Upper lobe of left lung (tissue), 6 donors: ENCODE measurements at places on chromosomes 4 and X. TPM values are rescaled to one million over a fixed set of nuclear protein-coding genes. Genes with fewer than 3 reads are reported as not detected.

DNA sequence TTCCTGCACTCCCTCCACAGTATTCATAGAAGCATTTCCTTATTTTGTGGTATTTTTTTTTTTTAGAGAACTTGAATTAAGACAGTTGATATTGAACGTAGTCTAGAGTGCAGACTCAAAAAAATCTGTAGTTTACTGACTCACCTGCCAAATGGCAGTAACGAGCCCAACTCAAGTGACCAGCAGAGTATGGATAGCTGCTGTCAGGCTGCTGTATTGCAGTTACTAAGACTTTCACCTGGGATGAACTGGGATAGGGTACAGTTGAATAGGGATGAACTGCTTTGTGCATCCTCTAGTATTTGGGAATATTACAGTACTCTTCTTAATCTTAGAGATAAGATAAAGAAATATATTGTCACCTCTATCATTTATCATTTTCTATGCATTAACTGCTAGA is 7.0 kb upstream of the SLC7A11 start:
- no peaks in the 10 kb centered on the region for H3K4me1 ChIP-seq
- H3K27ac ChIP-seq = no peak overlapping the region
- H3K36me3 ChIP-seq = no peaks in the 10 kb centered on the region
- no peak overlapping the region for H3K4me3 ChIP-seq
- DNase-seq = no peak

Gene STATH
- total RNA-seq = not detected

DNA sequence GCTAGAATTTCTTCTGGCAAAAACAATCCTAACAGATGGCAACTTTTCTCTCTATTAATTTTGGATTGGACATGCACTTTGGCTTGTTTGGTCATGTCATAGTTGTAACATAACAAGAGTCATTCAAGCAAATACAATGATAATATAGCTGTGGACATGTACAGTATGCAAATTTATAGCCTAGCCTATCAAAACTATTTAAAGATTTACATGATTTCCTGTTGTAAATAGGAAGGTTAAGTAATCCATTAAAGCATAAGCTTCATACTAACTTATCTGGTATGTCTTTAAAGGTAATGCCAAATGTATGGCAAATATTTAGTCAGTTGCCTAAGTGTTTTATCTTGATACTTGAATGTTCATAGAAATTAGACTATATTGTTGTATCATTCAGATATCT is 45.3 kb downstream of the RPA4 start:
- no peaks in the 10 kb centered on the region for H3K4me1 ChIP-seq
- H3K27me3 ChIP-seq = no peaks in the 10 kb centered on the region
- no peaks in the 10 kb centered on the region for H3K36me3 ChIP-seq

Gene ELOVL6
- total RNA-seq = 2.1 TPM

DNA sequence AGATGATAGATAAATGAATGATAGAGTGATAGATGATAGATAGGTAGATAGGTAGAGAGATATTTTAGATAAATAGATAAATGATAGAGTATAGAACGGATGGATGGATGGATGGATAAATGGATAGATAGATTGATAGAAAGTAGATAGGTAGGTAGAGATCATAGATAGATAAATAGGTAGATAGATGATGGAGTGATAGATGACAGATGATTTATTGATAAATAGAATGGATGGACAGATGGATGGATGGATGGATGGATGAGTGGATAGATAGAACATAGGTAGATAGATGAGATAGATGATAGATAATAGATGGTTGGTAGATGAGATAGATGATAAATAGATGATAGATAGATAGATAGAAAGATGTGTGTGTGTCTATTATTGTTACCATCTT is 49.5 kb downstream of the ARSD start:
- H3K27ac ChIP-seq = no peak overlapping the region
- no peaks in the 10 kb centered on the region for H3K36me3 ChIP-seq
- no peak for DNase-seq
- no peaks in the 10 kb centered on the region for H3K4me1 ChIP-seq

- no peaks in the 10 kb centered on the region for H3K27me3 ChIP-seq
- no peak overlapping the region for H3K27ac ChIP-seq
- no peak overlapping the region for H3K4me3 ChIP-seq
- H3K36me3 ChIP-seq = no peaks in the 10 kb centered on the region
- no peak for DNase-seq
- H3K4me1 ChIP-seq = no peaks in the 10 kb centered on the region
Measured at GRCh38 chr4:106585915-106586349, 217.4 kb upstream of the GIMD1 start.

Gene VCX
- not detected for total RNA-seq

- H3K36me3 ChIP-seq = no peaks in the 10 kb centered on the region
- no peak overlapping the region for H3K27ac ChIP-seq
- H3K27me3 ChIP-seq = no peaks in the 10 kb centered on the region
- H3K4me1 ChIP-seq = no peaks in the 10 kb centered on the region
- no peak for DNase-seq
- no peak overlapping the region for H3K4me3 ChIP-seq
Measured at GRCh38 chrX:65575022-65575421, 40.4 kb upstream of the LAS1L start.

Gene ENPEP
- total RNA-seq = 0.49 TPM

Gene CT45A2
- total RNA-seq = not detected

Gene DDIT4L
- total RNA-seq = not detected

GRCh38 chr4:2832981-2833670 is 10.5 kb upstream of the ADD1 start:
- no peaks in the 10 kb centered on the region for H3K27me3 ChIP-seq
- H3K4me3 ChIP-seq = no peak overlapping the region
- H3K36me3 ChIP-seq = peaks cover 82% of the 10 kb centered on the region

- H3K4me3 ChIP-seq = no peak overlapping the region
- H3K36me3 ChIP-seq = peaks cover 19% of the 10 kb centered on the region
- H3K4me1 ChIP-seq = no peaks in the 10 kb centered on the region
- H3K27me3 ChIP-seq = no peaks in the 10 kb centered on the region
- DNase-seq = no peak
Measured at GRCh38 chr4:99878604-99879003, 15.6 kb downstream of the LAMTOR3 start.

GRCh38 chrX:91079342-91080114 is 355.1 kb upstream of the PABPC5 start:
- H3K4me3 ChIP-seq = no peak overlapping the region
- H3K4me1 ChIP-seq = no peaks in the 10 kb centered on the region
- no peak for DNase-seq
- H3K27me3 ChIP-seq = no peaks in the 10 kb centered on the region
- H3K27ac ChIP-seq = no peak overlapping the region

DNA sequence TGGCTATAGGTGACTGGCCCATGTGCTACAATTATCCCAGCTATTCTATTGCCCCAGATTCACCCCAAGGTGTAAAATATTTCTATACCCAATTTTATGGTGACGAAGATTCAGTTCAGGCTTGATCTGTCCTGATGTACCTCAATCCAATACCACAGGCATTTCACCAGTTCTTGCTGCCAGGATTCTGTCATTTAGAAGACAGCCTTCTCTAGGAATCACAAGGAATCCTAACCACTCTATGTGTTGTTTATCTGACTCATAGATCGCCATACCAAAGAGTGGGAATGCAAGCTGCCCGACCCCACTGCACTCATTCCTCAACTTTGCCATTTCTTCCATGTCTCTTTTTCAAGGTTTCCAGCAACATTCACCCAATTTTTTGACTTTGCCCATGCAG is 355.0 kb upstream of the EMCN start:
- DNase-seq = no peak
- no peaks in the 10 kb centered on the region for H3K27me3 ChIP-seq
- H3K4me1 ChIP-seq = no peaks in the 10 kb centered on the region
- no peaks in the 10 kb centered on the region for H3K36me3 ChIP-seq

DNA sequence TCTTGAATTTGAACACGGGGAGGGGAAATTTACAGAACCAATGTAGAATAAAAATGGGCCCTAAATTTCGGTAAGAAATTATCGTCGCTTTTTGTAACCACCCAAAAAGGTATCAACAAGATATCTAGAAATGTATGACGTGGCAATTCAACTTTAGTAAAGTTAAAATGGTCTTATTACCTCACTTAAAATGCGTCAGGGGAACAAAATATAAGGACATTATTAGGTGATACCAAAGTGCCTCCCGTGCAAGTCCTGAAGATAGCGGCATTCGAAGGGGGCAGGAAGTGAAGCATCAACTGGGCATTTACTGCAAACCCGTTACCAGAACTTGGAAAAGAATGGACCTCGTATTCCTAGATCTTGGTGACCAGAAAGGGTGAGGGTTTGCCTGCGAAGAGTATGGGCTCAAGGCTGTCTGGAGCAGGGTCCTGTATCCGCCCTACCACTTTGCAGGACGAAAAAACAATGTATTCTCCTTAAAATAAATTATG is 980 bp downstream of the AP1S2 start:
- H3K27ac ChIP-seq = peak overlapping the region; percentile 92
- no peaks in the 10 kb centered on the region for H3K27me3 ChIP-seq
- DNase-seq = no peak
- H3K36me3 ChIP-seq = no peaks in the 10 kb centered on the region
- H3K4me3 ChIP-seq = peak overlapping the region; percentile 82
- H3K4me1 ChIP-seq = peaks cover 18% of the 10 kb centered on the region

DNA sequence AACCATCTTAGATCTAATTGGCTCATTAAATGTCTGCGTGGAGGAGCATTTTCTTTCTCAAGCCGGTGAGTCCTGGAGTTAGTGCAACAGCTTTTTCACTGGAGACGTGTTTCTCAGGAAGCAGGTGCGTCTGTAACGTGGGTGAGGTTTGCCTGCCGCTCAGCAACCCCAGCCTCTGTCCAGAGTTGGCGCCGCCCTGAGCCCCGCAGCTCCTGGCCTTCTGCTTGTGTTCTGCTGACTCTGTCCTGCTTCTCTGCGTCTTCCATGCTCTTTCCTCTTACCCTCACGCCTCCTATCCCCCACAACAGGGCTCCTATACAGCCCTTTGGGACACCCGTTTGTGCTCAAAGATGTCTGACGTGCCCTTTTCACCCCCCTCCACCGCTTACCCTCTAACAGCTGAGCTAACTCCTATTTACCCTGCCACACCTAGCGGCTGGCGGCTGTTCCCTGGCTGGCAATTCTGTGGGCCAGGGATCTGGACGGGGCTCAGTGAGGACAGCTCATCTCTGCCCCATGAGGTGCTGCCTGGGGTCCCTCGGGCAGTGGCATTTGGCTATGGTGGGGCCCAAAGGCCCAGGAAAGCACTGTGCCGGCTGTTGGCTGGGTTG is 18.8 kb downstream of the DOK7 start:
- H3K27ac ChIP-seq = no peak overlapping the region
- no peak for DNase-seq
- H3K4me3 ChIP-seq = no peak overlapping the region
- peaks cover 16% of the 10 kb centered on the region for H3K4me1 ChIP-seq
- H3K36me3 ChIP-seq = no peaks in the 10 kb centered on the region
- H3K27me3 ChIP-seq = peaks cover 9% of the 10 kb centered on the region

DNA sequence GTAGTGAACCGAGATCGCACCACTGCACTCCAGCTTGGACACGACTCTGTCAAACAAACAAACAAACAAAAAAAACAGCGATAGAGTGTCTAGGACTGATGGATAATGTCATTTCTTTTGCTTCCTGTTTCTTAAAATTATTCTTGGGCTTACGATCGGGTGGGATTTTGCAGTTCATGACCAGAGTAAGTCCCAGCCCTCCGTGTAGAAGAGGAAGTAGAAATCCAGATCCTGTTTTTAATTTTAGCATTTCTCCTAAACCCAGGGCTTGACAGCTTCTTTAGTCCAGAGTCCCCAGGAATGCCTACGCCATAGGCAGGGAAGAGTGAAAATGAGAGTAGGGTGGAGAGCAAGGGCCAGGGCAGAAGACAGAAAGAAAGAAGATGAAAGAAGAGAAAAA is 94.3 kb downstream of the HPRT1 start:
- no peaks in the 10 kb centered on the region for H3K36me3 ChIP-seq
- H3K4me1 ChIP-seq = no peaks in the 10 kb centered on the region
- no peak overlapping the region for H3K4me3 ChIP-seq
- no peak overlapping the region for H3K27ac ChIP-seq
- no peaks in the 10 kb centered on the region for H3K27me3 ChIP-seq
- no peak for DNase-seq

DNA sequence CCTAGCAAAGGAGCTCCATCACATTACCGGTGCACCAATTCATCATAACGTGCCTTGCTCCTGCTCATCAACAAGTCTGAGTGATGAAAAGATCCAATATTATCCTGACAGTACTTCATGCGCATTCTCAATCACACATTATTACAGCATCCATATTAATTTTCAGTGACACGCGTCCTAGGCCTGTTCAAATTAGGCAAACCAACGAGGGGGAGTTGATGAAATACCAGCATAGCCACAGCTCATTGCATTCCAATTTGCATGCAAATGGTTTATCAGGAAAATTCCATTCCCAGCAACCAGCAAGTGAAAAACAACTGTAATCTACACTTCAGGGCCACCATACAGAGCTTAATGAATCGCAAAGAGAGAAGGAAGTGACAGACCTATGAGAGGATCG is 236.9 kb downstream of the DCLK2 start:
- no peak overlapping the region for H3K27ac ChIP-seq
- H3K27me3 ChIP-seq = no peaks in the 10 kb centered on the region
- H3K36me3 ChIP-seq = no peaks in the 10 kb centered on the region
- H3K4me1 ChIP-seq = no peaks in the 10 kb centered on the region
- no peak for DNase-seq

- DNase-seq = no peak
- H3K36me3 ChIP-seq = no peaks in the 10 kb centered on the region
- H3K4me1 ChIP-seq = peaks cover 17% of the 10 kb centered on the region
Measured at GRCh38 chr4:90130076-90130475, 2.9 kb downstream of the CCSER1 start.

DNA sequence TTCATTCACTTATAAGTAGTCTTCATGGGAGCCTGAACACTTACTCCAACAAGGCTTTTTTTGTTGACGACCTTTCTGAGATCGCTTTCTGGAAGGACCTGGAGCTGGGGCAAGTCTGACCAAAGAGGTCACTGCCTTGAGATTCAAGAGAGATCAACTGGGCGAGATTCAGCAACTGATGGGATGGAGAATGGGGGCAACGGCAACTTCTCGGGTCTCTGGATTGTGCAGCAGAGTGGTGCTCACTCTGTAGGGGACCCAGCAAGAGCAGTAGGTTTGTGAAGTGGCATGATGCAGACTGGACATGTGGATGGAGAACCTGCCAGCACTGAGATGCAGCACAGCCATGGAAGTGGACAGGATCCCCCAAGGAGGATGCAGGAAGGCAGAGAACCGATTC is 288.1 kb downstream of the EVC2 start:
- H3K36me3 ChIP-seq = no peaks in the 10 kb centered on the region
- no peak overlapping the region for H3K4me3 ChIP-seq
- no peak overlapping the region for H3K27ac ChIP-seq
- DNase-seq = no peak

Gene OTUD6A
- total RNA-seq = not detected

Gene TLR10
- 0.61 TPM for total RNA-seq

DNA sequence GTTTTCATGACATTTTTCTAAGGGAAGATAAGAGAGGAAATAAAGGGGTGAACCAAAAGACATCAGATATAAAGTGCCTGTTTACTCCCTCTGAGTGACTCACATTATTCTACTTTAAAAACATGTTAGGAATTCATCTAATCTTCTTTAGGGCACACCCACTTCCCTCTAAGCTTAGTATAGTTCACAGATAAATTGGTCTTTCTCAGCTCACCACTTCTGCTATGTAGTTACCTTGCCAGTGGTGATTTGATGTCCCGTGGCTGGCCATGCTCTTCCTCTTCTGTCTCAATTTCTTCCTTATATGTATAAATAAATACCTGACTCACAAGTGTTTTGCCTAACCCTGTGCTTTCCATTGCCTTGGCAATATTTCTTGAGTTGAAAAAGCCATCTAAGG is 96.8 kb downstream of the PDLIM5 start:
- no peaks in the 10 kb centered on the region for H3K27me3 ChIP-seq
- H3K36me3 ChIP-seq = no peaks in the 10 kb centered on the region
- H3K27ac ChIP-seq = no peak overlapping the region

Gene SFRP2
- total RNA-seq = 1.1 TPM

Gene EPHA5
- not detected for total RNA-seq
